ENCODE measurements at places on chromosomes 11 and 22. TPM values are rescaled to one million over a fixed set of nuclear protein-coding genes. Genes with fewer than 3 reads are reported as not detected.
A peak's percentile ranks its signal among the peaks of the same experiment; 100 is the strongest.

The MCHR1 gene
- total RNA-seq = 0.17 TPM

- peak overlapping the region; percentile 22 for H3K27ac ChIP-seq
- DNase-seq = no peak
- H3K36me3 ChIP-seq = no peaks in the 10 kb centered on the region
- H3K4me1 ChIP-seq = peaks cover 38% of the 10 kb centered on the region
- no peak overlapping the region for H3K4me3 ChIP-seq
Measured at GRCh38 chr11:112523477-112523876, 262.8 kb upstream of the PLET1 start.

GRCh38 chr11:14852571-14853177 is 39.4 kb downstream of the CYP2R1 start:
- H3K4me3 ChIP-seq = no peak overlapping the region
- H3K4me1 ChIP-seq = no peaks in the 10 kb centered on the region
- DNase-seq = no peak
- no peaks in the 10 kb centered on the region for H3K36me3 ChIP-seq
- no peak overlapping the region for H3K27ac ChIP-seq

The MICALL1 gene
- total RNA-seq = 65.5 TPM

The MAPK11 gene
- 17.7 TPM for total RNA-seq

DNA sequence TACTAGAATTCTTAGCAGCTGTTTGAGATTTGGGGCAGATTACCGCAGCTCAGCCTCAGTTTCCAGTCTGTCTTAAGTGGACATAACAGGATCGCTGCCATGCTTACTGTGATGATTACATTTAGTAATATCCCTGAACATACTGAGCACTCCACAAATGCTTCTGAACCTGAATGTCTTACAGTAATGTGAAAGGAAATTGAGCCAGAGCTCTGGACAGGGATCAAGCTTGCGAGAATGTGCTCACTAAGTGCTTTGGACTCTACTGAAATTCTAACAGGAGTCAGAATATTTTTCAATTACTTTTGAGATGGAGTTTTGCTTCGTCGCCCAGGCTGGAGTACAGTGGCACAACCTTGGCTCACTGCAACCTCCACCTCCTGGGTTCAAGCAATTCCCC is 118.6 kb upstream of the RASSF10 start:
- no peaks in the 10 kb centered on the region for H3K27me3 ChIP-seq
- peaks cover 10% of the 10 kb centered on the region for H3K36me3 ChIP-seq
- no peak overlapping the region for H3K4me3 ChIP-seq
- H3K27ac ChIP-seq = peak overlapping the region; percentile 36
- no peak for DNase-seq

The KRTAP5-8 gene
- total RNA-seq = not detected

GRCh38 chr22:38286915-38287669 is 14.3 kb upstream of the TMEM184B start:
- peaks cover 20% of the 10 kb centered on the region for H3K4me1 ChIP-seq
- peak overlapping the region; percentile 37 for H3K27ac ChIP-seq
- no peaks in the 10 kb centered on the region for H3K27me3 ChIP-seq
- H3K4me3 ChIP-seq = no peak overlapping the region

The CLNS1A gene
- total RNA-seq = 70.3 TPM

- H3K4me3 ChIP-seq = no peak overlapping the region
- no peaks in the 10 kb centered on the region for H3K36me3 ChIP-seq
- H3K27ac ChIP-seq = no peak overlapping the region
- no peak for DNase-seq
- no peaks in the 10 kb centered on the region for H3K27me3 ChIP-seq
- H3K4me1 ChIP-seq = no peaks in the 10 kb centered on the region
Measured at GRCh38 chr11:21912285-21912684, 280.6 kb upstream of the ANO5 start.

DNA sequence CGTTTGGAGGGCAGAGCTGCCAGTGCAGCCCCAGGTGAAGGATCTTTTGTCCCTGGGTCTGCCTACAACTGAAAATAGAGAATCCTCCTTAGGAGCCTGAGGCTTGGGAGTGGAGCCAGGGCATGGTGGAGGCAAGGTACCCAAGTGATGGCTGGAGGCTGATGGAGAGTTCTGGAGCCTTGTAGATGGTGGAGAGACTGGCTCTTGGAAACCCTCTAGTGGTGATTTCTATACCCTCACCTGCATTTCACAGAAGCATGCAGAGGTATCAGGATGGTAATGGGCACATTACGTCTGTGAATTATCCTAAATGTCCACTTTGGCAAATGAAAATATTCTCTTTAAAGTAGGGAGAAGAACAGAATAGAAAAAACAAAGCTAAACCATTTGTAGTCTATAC is 44.4 kb downstream of the INSC start:
- no peaks in the 10 kb centered on the region for H3K27me3 ChIP-seq
- H3K4me1 ChIP-seq = peaks cover 7% of the 10 kb centered on the region
- H3K36me3 ChIP-seq = no peaks in the 10 kb centered on the region
- DNase-seq = no peak
- no peak overlapping the region for H3K4me3 ChIP-seq
- H3K27ac ChIP-seq = no peak overlapping the region

- no peak overlapping the region for H3K27ac ChIP-seq
- H3K27me3 ChIP-seq = peaks cover 24% of the 10 kb centered on the region
- no peak overlapping the region for H3K4me3 ChIP-seq
- H3K4me1 ChIP-seq = no peaks in the 10 kb centered on the region
Measured at GRCh38 chr22:49530671-49531367, 296.9 kb downstream of the BRD1 start.

The CD3D gene
- not detected for total RNA-seq

The GALR3 gene
- total RNA-seq = not detected

- no peak for DNase-seq
- no peaks in the 10 kb centered on the region for H3K27me3 ChIP-seq
- peaks cover 70% of the 10 kb centered on the region for H3K4me1 ChIP-seq
- no peaks in the 10 kb centered on the region for H3K36me3 ChIP-seq
Measured at GRCh38 chr22:26675687-26676268, 18.4 kb downstream of the MIAT start.

The PNPLA5 gene
- total RNA-seq = not detected

The LRRC74B gene
- total RNA-seq = not detected

- peaks cover 10% of the 10 kb centered on the region for H3K36me3 ChIP-seq
- H3K4me3 ChIP-seq = no peak overlapping the region
- peaks cover 8% of the 10 kb centered on the region for H3K4me1 ChIP-seq
- H3K27ac ChIP-seq = no peak overlapping the region
Measured at GRCh38 chr22:45583504-45583903, 80.8 kb downstream of the FBLN1 start.

The SCO2 gene
- total RNA-seq = 5.4 TPM

DNA sequence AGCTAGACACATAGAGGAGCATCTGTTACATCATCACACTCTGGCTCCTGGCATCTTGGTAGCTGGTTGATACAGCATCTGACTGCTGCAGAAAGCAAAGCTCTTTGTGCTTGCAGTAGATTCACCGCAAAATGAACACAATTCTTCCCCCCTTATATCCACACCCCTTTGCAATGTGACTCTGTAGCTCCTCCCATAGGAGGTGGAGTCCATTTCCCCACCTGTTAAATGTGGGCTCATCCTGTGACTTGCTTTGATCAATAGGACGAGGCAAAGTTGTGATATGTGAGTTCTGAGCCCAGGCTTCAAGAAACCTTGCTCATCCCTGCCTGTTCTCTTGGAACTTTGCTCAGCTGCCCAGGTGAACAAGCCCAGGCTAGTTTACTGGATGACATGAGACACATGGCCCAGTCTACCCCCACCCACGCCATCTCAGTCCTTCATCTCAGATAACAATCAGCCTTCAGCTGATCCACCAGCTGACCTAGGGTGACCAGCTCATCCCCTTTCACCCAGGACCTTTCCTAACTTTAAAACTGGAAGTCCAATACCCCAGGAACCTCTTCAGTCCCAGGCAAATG is 272.2 kb downstream of the TENM4 start:
- no peak overlapping the region for H3K4me3 ChIP-seq
- DNase-seq = no peak
- H3K27me3 ChIP-seq = no peaks in the 10 kb centered on the region
- no peaks in the 10 kb centered on the region for H3K36me3 ChIP-seq

- DNase-seq = no peak
- no peaks in the 10 kb centered on the region for H3K36me3 ChIP-seq
- H3K4me3 ChIP-seq = no peak overlapping the region
- no peak overlapping the region for H3K27ac ChIP-seq
- no peaks in the 10 kb centered on the region for H3K27me3 ChIP-seq
Measured at GRCh38 chr22:23243006-23243573, 62.8 kb downstream of the BCR start.

The MYOD1 gene
- not detected for total RNA-seq

DNA sequence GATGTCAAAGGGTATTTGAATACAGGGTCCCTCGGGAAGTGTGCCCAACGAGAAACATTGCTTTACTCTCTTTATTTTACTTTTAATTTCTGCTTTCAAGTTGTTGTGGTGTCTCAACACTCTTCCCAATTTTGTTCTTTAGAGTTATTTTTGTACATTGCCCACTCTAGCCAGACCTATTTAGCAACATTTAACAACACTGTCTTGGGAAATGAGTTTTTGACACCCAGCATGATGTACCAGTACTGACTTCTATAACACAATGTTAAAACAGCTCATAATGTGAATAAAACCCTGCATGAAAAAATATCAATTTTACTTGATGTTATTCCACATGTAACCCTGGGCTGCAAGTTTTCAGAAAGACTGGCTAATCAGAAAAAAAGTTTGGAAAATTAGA is 350.2 kb upstream of the PITPNB start:
- no peaks in the 10 kb centered on the region for H3K27me3 ChIP-seq
- DNase-seq = no peak
- H3K4me3 ChIP-seq = no peak overlapping the region
- H3K4me1 ChIP-seq = peaks cover 17% of the 10 kb centered on the region
- H3K27ac ChIP-seq = no peak overlapping the region
- no peaks in the 10 kb centered on the region for H3K36me3 ChIP-seq

DNA sequence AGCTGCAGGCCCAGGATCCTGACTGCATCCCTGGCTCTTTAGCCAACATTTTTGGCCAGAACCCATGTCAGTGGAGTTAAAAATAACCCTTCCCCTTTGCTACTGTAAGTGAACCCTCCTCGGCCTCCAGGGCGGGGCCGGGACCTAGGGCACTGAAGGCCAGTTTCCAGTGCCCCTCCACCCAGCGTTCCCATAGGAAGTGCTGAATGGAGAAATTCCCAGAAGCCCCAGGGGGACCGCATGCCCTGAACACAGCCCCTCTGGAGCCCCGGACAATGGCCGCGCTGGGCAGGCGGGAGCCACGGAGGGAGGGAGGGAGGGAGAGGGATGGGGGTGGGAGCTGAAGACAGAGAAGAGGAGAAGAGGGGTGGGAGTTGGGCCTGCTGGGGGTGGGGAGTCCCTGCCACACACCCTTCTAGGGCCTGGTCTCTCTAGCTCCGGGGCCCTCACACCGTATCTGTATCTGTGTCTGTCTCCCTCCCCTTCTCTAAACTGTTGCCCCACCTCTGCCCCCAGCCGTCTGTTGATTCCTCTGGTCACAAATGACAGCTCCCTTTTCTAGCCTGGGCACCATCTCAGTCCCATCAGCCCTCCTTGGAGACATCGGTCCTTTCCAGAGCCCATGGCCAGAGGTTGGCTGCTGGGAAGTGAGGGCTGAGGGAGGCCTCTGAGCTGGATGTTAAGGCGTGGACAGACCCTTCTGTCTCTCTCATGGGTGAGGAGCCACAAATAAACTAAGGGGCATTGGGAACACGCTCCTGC is 10.9 kb downstream of the PDGFB start:
- peaks cover 5% of the 10 kb centered on the region for H3K36me3 ChIP-seq
- peaks cover 53% of the 10 kb centered on the region for H3K4me1 ChIP-seq
- no peak for DNase-seq
- no peak overlapping the region for H3K4me3 ChIP-seq
- no peaks in the 10 kb centered on the region for H3K27me3 ChIP-seq

DNA sequence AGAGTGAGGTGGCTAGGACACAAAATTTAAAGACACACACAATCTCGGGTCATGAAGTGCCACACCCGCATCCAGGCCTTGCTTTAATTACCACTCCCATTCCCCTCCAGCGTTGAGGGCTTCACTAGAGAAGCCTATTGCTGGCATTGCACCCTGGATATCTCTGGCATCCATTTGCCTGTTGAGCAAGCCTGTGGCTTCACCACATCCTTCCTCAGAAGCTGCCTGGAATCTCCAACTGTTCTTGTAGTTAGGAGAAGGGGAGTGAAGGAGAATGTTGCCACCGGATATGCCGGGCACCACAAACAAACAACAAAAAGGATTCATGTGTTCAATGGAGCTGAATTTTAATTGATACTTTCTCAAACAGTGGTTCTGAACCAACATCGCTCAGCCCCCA is 34.4 kb upstream of the RCN1 start:
- no peaks in the 10 kb centered on the region for H3K36me3 ChIP-seq
- H3K27ac ChIP-seq = no peak overlapping the region
- no peak for DNase-seq

GRCh38 chr11:67453816-67454732 is 1.1 kb upstream of the CABP4 start:
- no peak for DNase-seq
- H3K4me3 ChIP-seq = no peak overlapping the region
- H3K36me3 ChIP-seq = no peaks in the 10 kb centered on the region
- peaks cover 1% of the 10 kb centered on the region for H3K27me3 ChIP-seq
- H3K4me1 ChIP-seq = no peaks in the 10 kb centered on the region

The SYT12 gene
- total RNA-seq = 7.2 TPM

GRCh38 chr11:34411791-34412190 is 26.9 kb upstream of the CAT start:
- peaks cover 13% of the 10 kb centered on the region for H3K36me3 ChIP-seq
- H3K4me3 ChIP-seq = no peak overlapping the region
- no peak overlapping the region for H3K27ac ChIP-seq
- no peak for DNase-seq
- no peaks in the 10 kb centered on the region for H3K4me1 ChIP-seq
- peaks cover 7% of the 10 kb centered on the region for H3K27me3 ChIP-seq

- peaks cover 87% of the 10 kb centered on the region for H3K4me1 ChIP-seq
- no peak overlapping the region for H3K4me3 ChIP-seq
- no peaks in the 10 kb centered on the region for H3K36me3 ChIP-seq
- H3K27ac ChIP-seq = peak overlapping the region; percentile 82
Measured at GRCh38 chr22:45473626-45474237, 29.0 kb upstream of the FBLN1 start.

- peak overlapping the region; percentile 97 for H3K27ac ChIP-seq
- H3K4me3 ChIP-seq = peak overlapping the region; percentile 89
- no peak for DNase-seq
- H3K27me3 ChIP-seq = no peaks in the 10 kb centered on the region
- H3K4me1 ChIP-seq = peaks cover 37% of the 10 kb centered on the region
- H3K36me3 ChIP-seq = no peaks in the 10 kb centered on the region
Measured at GRCh38 chr22:38706101-38706900, 557 bp downstream of the GTPBP1 start.

The PDE2A gene
- not detected for total RNA-seq

The HOATZ gene
- total RNA-seq = not detected

The KCNJ4 gene
- total RNA-seq = 0.27 TPM

GRCh38 chr22:38937036-38937435 is 20.4 kb upstream of the APOBEC3A start:
- peaks cover 60% of the 10 kb centered on the region for H3K27me3 ChIP-seq
- H3K36me3 ChIP-seq = no peaks in the 10 kb centered on the region

DNA sequence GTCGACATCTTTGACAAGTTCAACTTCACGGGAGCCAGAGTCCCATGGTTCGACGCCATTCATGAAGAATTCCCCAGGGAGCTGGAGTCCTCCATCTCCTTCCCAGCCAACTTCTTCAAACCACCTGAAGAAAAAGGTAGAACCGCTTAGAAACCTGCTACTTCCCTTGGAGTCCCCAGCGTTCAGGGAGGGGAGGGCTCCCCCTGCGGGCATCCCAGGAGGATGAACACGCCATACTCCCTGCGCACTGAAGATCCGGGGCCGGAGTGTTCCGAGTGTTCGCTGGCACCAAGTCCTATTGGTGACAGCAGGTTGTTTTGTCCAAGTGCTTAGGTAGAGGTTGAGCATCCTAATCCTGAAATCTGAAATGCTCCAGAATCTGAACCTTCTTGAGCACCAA is 51.7 kb upstream of the PRODH start:
- no peaks in the 10 kb centered on the region for H3K36me3 ChIP-seq
- no peak overlapping the region for H3K4me3 ChIP-seq
- H3K27ac ChIP-seq = no peak overlapping the region
- peaks cover 9% of the 10 kb centered on the region for H3K27me3 ChIP-seq

Measured in chondrocyte (in vitro differentiated cells).